Fibroblast of villous mesenchyme (primary cell): ENCODE measurements at places on chromosomes 2 and 18. TPM values are rescaled to one million over a fixed set of nuclear protein-coding genes. Genes with fewer than 3 reads are reported as not detected.

Gene LRRC30
- total RNA-seq, result not detected in 2 replicates

Gene PJVK
- total RNA-seq, result 0.97 and 1.3 TPM in 2 replicates

Gene ST8SIA5
- under 0.01 TPM in 1 of 2 replicates, not detected in the other for total RNA-seq

Gene GKN1
- under 0.01 and 0.32 TPM in 2 replicates for total RNA-seq

Gene HJURP
- total RNA-seq, result 12.2 and 27.2 TPM in 2 replicates

Gene PLB1
- total RNA-seq, result 0.32 and 3.0 TPM in 2 replicates

Gene PPIL3
- total RNA-seq, result 28.0 and 38.9 TPM in 2 replicates

Gene RAB6C
- under 0.01 TPM in 1 of 2 replicates, not detected in the other for total RNA-seq

Gene PLEKHA3
- 8.4 and 8.6 TPM in 2 replicates for total RNA-seq

Gene ITGB6
- under 0.01 TPM in 1 of 2 replicates, not detected in the other for total RNA-seq

Gene LTBP1
- 33.7 and 163 TPM in 2 replicates for total RNA-seq

Gene SLC14A1
- 0.86 and 9.3 TPM in 2 replicates for total RNA-seq

Gene DUSP2
- total RNA-seq, result 0.86 and 2.3 TPM in 2 replicates

Gene TCF23
- not detected in 2 replicates for total RNA-seq

Gene CYP27C1
- under 0.01 TPM in 2 replicates for total RNA-seq

Gene ANKRD62
- not detected in 2 replicates for total RNA-seq

Gene MALT1
- total RNA-seq, result 32.9 and 85.1 TPM in 2 replicates

Gene ANKRD30BL
- not detected in 2 replicates for total RNA-seq

Gene COL6A3
- total RNA-seq, result 1,329 and 1,968 TPM in 2 replicates

Gene FTCDNL1
- 0.32 and 0.43 TPM in 2 replicates for total RNA-seq

Gene SLC23A3
- total RNA-seq, result 0.64 and 0.86 TPM in 2 replicates

Gene HOXD10
- 39.9 and 58.7 TPM in 2 replicates for total RNA-seq

Gene PFN4
- total RNA-seq, result 0.43 and 0.64 TPM in 2 replicates

Gene THSD7B
- 0.32 and 1.3 TPM in 2 replicates for total RNA-seq

Gene TMEM169
- 0.32 and 0.43 TPM in 2 replicates for total RNA-seq

Gene UGT1A10
- total RNA-seq, result not detected in 2 replicates

Gene UGT1A4
- not detected in 2 replicates for total RNA-seq

Gene ASIC4
- under 0.01 TPM in 1 of 2 replicates, not detected in the other for total RNA-seq

Gene SFT2D3
- 4.7 and 5.8 TPM in 2 replicates for total RNA-seq

Gene HRH4
- under 0.01 TPM in 1 of 2 replicates, not detected in the other for total RNA-seq

Gene SYT4
- total RNA-seq, result not detected in 2 replicates

Gene TWIST2
- total RNA-seq, result 47.4 and 58.7 TPM in 2 replicates

Gene UGT1A3
- not detected in 2 replicates for total RNA-seq
